ENCODE measurements at places on chromosomes 2 and 18. TPM values are rescaled to one million over a fixed set of nuclear protein-coding genes. Genes with fewer than 3 reads are reported as not detected.

DNA sequence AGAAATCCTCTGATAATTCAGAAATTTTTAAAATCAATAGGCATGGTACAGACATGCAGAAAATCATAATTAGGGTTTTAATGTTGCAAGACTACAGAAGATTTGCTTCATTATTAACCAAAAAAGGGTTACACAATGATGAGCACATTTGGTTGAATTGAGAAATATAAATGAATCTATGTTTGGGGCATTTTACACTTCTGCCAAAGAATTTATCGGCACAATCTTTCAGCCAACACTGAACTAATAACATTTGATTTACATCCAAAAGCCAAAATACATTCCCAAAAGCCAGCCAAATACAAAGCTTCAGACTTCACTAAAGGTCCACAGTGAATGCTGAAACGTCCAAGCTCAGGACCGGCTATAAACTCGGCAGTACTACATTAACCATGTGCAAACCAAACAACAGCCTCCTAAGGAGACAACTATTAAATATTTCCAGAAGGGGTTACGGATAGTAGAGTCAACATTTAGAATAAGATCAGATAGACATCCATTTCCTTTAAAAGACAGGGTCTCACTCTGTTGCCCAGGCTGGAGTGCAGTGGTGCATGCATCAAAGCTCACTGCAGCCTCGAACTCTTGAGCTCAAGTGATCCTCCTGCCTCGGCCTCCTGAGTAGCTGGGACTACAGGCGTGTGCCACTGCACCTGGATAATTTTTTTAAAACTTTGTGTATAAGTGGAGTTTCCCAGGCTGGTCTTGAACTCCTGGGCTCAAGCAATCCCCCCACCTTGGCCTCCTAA is 29.4 kb downstream of the SPRED2 start:
- DNase-seq = no peak

- no peak for DNase-seq
Measured at GRCh38 chr2:239278361-239278760, 122.5 kb downstream of the HDAC4 start.

- DNase-seq = no peak
Measured at GRCh38 chr2:205930209-205930608, 155.8 kb downstream of the INO80D start.

DNA sequence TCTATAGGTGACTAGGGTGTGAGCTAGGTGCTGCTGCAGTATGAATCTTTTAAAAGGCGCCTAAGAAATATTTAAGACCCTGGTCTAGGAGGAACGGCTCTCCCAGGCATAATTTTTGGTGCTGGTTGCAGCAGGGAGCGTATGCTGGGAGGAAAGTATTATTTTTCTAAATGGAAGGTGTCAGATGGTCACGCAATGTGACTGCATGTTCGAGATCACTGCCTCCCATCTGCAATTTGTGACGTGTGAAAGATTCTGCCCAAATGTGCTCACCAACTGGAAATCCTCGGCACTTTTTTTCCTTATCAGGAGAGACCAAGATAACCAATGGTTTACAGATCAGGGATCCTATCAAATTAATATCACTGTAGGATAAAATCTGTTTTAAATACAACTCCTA is 95.6 kb upstream of the KLHL14 start:
- DNase-seq = no peak

- DNase-seq = no peak
Measured at GRCh38 chr2:240159251-240159839, 18.9 kb upstream of the OTOS start.

GRCh38 chr2:224983712-224984554 is 58.3 kb downstream of the DOCK10 start:
- DNase-seq = no peak

The CSRNP3 gene
- total RNA-seq = 6.4 TPM

Data from ureter (tissue), 1 donor.